Stimulated activated CD4-positive, alpha-beta T cell treated with anti-CD3 and anti-CD28 coated beads, Interleukin-1b, Interleukin-23, amount 100 ng/mL, for 1 hour (primary cell): ENCODE measurements at places on chromosomes 6 and 20.

GRCh38 chr20:14062786-14063185 lies 67.5 kb downstream of the MACROD2 start:
- DNase-seq: no peak

DNA sequence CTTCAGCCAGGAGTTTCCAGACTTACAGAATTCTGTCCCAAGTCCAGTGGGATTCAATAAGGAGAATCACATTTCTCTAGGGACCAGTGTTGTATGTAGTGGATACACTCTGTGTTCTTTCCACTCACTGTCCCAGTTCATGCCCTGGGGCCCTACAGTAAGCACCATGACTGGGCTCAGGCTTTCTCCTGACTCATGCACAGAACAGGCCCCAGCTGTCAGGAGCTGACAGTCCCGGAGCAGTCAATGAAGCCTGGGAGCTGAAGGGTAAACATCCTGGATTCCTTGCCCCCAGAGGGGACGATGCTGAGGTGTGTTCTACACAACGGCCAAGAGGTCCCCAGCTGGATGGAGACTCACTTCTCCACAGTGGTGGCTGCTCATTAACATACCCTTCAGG lies 40.2 kb upstream of the LRFN2 start:
- DNase-seq: no peak

DNA sequence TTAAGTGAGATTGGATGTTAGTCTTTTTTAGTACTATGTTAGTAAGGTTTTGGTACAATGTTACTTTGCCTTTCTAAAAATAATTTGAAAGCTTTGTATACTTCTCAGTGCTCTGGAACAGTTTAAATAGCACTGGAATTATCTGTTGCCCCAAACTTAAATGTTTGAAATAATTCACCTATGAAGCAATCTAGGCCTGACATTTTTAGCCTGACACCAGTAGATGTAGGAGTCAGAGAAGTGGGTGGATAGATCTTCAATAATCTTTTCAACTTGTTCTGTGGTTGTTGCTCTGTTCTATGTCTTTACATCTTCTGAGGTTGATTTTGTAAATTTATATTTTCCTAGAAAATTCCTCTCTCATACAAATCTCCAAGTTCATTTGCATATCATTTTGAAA lies 103.1 kb upstream of the ADGRF1 start:
- DNase-seq: no peak

DNA sequence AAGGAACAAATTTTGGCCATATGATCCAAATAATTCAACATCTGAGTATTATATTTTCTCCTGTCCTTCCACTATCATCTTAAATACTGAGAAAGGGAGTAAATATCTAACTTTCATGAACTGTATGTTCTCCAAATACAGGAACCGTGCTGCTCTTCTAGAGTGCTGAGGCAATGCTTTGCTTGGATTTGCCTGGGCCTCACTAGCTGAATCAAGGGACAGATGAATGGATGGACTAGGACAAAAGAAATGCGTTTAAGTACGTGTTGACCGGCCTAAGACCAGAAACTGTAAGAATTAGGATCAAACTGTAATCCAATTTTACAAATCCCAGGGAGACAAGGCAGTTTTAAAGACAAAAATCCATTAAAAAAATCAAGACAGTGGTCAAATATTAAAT lies 362.4 kb upstream of the RUNX2 start:
- DNase-seq: no peak

GRCh38 chr20:5161536-5162164 lies 34.8 kb downstream of the CDS2 start:
- no peak for DNase-seq

DNA sequence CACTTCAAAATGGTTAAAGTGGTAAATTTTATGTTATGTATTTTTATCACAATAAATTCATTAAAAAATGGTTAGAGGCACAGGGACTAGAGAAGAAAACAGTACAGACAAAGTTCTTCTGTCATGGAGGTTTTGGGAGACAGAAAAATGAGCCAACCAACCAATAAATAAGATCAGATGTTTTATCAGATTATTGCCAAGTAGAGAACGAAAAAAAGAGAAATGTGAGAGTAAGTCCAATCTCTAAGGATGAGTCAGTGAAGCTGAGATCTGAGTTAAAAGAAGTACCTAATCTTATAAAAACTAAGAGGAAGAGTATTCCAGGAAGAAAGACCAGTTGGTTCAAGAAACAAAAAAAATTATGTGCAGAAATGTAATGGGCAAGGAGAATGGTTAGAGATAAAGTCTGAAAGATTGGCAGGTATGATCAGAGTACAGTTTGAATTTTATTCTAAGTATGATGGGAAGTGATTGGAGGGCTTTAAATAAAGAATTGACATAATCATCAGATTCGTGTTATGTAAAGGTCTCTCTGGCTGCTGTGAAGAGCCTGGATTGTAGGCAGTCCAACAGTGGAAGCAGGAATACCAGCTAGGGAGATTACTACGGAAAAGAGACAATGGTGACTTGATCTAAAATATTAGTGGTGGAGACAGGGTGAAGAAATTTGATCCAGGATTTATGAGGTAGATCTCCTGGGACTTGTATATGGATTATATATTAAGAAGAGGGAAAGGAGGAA lies 79.6 kb downstream of the RCAN2 start:
- no peak for DNase-seq

DNA sequence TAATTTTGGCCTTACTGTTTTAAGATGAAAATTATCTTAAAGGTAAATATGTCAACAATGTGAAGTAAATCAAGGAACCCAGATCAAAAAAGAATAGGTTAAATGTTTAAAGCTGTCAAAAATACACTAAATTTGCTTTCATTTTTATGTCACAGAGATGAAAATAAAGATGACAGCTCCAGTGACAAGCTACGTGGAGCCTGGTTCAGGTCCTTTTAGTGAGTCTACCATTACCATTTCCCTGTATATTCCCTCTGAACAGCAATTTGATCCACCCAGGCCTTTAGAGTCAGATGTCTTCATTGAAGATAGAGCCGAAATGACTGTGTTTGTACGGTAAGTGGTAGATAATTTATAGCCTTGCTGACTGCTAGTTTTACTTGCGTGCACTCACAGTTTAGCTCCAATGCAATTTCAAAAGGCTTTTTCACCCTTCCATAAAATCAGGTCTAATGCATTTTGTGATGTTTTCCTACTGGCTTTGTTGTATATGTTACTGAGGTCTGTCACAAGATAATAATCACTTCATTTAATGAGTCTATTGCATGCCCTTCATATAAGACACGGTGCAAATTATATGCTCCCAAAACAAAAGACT lies 1.9 kb downstream of the HEBP2 start:
- no peak for DNase-seq

- no peak for DNase-seq
Measured at GRCh38 chr6:101226677-101227135, 166.8 kb upstream of the GRIK2 start.

GRCh38 chr6:31875877-31876276 lies 2.9 kb downstream of the SLC44A4 start:
- DNase-seq: no peak

DNA sequence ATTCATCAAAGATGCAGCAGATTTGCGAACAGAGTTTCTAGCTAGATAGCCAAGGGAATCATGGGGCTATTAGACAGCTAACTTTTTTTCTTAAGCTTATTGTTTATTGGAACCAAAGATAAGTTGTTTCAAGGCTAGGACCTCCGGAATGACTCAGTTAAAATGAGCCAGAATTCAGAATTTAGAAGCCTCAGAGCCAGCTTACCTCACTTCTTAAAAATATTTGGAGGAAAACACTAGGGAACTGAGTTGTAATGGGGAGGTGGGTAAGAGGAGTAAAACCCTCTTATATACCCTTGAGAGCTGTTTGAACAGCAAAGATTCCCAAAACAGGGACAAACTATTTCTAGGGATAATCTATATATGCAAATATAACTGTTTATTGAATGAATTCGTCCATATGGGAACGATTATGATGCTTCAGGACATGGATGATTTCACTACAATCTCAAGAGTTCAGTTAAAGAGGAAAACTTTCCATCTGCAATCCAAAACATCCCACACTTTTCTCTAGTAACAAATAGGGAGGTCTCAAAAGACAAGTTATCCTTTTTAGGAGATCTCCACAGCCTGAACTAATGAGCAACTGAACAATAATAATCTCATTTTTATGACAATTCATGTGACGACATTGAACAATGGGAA lies 12.6 kb upstream of the CARMIL1 start:
- DNase-seq: no peak

- DNase-seq: no peak
Measured at GRCh38 chr20:21643417-21643816, 62.0 kb upstream of the PAX1 start.

DNA sequence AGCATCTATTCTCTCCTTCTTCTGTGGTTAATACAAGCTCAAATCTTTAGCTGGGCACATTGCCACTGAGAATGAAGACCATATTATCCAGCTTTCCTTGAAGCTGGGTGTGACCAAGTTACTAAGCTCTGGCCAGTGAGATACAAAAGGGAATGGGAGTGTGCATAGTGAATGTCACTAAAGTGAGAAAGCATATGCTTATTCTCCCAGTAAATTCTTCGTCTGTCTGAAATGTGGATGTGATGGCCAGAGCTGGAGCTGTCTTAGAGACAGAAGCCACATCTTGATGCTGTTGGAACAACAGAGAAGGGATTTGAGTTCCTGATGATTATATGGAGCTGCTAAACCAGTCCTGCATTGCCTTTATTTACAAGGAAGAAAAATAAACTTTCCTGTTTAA lies 60.1 kb downstream of the SESN1 start:
- DNase-seq: no peak

GRCh38 chr6:16677458-16677857 lies 83.8 kb downstream of the ATXN1 start:
- no peak for DNase-seq

DNA sequence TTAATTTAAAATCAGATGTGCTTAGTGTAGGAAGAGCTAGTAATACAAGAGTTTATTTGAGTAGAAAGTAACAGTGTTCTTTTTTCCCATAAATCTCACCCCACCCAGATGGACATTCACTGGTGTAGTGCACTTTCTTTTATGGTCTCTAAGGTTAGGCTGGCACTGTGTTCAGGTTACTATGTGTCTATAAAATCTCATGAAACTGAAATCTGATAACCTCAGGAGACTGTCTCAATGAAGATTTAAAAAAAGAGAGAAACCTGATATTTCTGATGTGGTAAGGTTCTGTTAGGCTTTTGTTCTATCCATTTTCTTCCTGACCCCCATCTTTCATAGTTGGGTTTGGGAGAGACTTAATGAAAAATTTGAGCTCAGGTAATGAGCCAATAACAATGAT lies 101.2 kb upstream of the CLVS2 start:
- DNase-seq: no peak

- DNase-seq: no peak
Measured at GRCh38 chr20:51337126-51337805, 205.3 kb downstream of the NFATC2 start.

- DNase-seq: no peak
Measured at GRCh38 chr6:115544765-115545671, 515.7 kb downstream of the FRK start.

- DNase-seq: no peak
Measured at GRCh38 chr6:154292855-154293519, 63.6 kb downstream of the IPCEF1 start.

DNA sequence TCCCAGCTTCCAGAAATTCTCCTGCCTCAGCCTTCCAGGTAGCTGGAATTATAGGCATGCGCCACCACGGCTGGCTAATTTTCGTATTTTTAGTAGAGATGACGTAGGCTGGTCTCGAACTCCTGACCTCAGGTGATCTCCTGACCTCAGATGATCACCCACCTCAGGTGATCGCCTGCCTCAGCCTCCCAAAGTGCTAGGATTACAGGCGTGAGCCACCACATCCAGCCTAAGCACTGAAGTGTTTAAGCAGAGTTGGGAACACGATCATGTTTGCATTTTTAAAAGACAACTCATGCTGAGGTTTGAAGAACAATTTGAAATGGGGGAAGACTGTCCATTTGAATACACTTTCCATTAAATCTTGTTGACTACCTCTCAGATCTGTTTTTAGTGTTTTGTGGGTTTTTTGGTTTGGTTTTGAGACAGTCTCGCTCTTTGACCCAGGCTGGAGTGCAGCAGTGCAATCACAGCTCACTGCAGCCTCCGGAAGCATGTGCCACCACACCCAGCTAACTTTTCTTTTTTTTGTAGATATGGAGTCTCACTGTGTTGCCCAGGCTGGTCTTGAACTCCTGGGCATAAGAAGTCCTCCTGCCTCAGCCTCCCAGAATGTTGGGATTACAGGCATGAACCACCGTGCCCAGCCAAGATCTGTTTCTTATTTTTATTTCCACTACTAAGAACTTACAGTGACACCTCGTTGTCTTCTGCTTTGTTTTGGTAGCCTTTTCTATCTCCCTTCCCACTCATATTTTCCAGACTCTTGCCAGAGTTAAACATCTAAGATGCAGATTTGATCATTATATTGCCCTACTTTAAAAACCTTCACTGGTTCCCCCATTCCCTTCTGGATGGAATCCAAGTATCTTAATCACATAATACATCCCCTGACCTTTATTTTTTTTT lies 5.5 kb downstream of the CASP8AP2 start:
- no peak for DNase-seq

GRCh38 chr20:58524814-58525213 lies 9.6 kb upstream of the APCDD1L start:
- no peak for DNase-seq

DNA sequence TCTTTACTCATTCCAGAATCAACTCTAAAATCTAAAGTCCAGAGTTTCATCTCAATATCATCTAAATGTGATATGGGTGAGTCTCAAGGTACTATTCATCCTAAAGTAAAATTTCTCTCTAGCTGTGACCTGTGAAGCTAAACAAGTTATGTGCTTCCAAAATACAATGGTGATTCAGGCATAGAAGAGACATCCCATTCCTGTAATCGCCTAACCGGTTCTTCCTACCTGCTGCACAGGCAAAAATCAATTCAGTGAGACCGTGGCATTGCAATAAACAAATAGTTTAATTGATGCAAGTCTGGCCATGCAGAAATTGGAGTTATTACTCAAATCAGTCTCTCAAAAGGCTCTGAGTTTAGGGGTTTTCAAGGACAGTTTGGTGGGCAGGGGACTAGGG lies 232.8 kb downstream of the UBE3D start:
- no peak for DNase-seq

- no peak for DNase-seq
Measured at GRCh38 chr6:127110712-127111111, 7.8 kb upstream of the RSPO3 start.
